Airway epithelial cell (primary cell): ENCODE measurements at places on chromosomes 4 and X. TPM values are rescaled to one million over a fixed set of nuclear protein-coding genes. Genes with fewer than 3 reads are reported as not detected.

Gene SPATA4
- not detected in 2 replicates for total RNA-seq

Gene RBMX
- total RNA-seq: 192 and 196 TPM in 2 replicates

Gene ITM2A
- total RNA-seq: 0.42 TPM in 1 of 2 replicates, not detected in the other

Gene SSX4
- not detected in 2 replicates for total RNA-seq

Gene MAGEA4
- total RNA-seq: not detected in 2 replicates

Gene PABPC4L
- total RNA-seq: 0.37 and 1.2 TPM in 2 replicates

Gene GUCY1A1
- 6.9 and 8.5 TPM in 2 replicates for total RNA-seq
